Fibroblast of skin of back (primary cell): ENCODE measurements at places on chromosomes 7 and 10.
A peak's percentile ranks its signal among the peaks of the same experiment; 100 is the strongest.

DNA sequence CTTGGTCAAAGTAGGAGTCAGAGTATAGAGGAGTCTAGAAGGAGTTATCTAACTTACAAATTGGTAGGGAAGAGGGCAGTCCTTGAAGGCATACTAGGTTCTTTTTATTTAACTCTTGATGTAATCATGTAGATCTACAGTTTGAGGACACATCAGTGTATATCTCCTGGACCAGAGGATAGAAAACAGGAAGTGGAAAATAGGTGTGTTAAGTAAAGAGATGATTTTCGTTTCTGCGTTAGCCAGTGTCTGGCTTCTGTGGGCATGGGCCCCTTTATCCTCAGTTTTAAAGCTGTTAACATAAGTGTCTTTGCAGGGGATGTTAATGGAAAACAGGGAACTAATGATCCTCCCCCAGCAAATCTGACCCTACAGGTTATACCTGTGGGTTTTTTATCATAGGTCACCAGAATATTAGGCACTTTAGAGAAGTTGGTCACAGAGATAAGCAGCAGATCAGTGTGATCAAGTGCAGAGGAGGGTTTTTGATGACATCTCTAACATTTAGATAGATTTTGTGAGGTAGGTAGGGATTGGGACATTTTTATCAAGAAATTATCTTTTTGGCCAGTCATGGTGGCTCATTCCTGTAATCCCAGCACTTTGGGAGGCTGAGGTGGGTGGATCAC, 58.6 kb upstream of the PRSS1 start:
- no peak for DNase-seq

GRCh38 chr10:36097696-36098095, 455.6 kb upstream of the FZD8 start:
- DNase-seq: no peak

DNA sequence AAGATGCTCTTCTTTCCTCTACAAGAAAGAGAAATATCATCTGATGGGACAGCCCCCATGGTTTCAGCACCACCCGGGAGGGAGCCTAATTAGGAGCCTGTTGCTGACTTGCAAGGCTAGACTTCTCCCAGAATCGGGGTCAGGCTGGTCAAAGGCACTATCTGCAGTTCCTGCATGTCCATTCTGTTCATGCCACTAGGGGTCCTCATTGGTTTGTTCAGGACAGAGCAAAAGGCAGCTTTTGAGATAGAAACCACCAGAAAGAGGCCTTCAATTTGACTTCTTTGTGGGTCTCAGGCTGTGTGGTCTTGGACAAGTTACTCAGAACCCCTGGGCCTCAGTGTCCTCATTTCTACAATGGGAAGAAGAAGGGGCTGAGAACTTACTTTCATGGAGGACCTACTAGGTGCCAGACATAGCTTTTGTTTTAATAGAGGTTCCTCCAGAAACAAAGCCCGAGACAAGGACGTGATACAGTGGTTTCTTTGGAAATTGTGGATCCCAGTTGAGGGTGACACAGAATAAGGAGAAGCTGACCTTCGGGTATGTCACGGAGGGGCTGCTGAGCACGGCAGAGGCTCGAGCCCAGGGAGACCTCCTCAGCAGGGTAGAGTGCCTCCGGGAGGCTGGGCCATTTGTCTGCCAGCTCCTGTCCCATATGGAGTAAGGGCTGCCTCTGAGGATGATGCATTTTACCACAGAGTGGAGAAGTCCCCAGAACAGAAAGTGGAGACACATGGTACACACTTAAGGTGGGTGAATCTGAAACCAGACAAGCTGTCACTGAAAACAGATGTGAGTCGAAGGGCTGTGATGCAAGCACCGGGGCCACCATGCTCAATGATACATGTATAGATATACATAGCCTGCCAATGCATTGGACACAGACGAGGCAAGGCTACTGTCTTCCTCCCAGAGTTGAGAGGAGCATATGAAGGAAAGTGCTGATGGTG, 33.1 kb upstream of the NEUROD6 start:
- peak; percentile 54 for DNase-seq

DNA sequence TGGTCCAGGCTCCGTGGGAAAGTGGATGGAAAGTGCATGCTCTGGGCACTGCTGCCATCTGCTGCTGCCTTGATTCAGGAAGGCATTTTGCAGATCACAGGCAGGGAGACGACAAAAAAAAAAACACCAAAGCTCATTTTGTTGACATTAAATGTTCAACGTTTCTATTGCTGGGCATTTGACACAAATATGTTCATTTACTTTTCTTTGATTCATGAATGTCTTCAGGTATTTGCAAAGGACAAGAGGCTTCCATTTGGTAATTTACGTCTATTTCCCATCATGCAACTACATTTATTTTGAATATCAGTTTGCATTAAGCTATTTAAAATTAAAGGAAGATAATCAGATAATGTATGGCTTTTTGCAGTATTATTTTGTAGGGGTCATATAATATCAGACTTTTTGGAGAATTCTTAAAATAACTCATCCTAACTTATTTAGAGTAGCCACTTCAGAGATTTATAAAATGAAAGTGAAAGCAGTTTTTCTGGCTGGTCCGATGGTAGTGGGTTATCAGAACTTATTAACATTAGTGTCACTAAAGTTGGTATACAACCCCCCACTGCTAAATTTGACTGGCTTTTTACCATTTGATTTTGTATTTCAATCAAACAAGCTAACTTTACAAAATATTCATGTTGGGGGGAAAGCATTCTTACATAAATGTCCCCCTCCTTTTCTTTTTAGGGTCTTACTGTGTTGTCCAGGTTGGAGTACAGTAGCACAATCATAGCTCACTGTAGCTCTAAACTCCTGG, 65.3 kb downstream of the PDIA4 start:
- peak; percentile 68 for DNase-seq

- no peak for DNase-seq
Observed at GRCh38 chr10:76732306-76732705, 905.3 kb downstream of the KCNMA1 start.

DNA sequence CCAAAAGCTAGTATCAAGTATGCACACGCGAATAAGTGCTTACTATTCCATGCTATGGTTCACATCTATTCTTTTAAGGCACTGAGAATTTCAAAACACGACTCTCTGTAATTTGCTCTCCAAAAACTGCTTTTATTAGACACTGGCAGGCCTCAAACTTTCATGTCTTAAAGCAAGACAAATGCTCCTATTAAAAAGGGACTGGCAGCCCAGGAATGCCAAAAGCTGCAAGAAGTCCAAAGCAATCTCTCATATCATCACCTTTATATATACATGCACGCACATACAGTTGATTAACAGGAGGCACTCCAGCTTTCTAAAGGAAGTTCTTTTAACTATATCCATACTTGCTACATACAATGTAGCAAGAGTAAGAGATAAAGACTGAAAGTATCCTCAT, 34.8 kb downstream of the UBE2H start:
- DNase-seq: no peak

- no peak for DNase-seq
Observed at GRCh38 chr7:99368750-99369389, 5.7 kb upstream of the ARPC1B start.

- DNase-seq: no peak
Observed at GRCh38 chr10:101710059-101710695, 15.2 kb upstream of the FBXW4 start.

DNA sequence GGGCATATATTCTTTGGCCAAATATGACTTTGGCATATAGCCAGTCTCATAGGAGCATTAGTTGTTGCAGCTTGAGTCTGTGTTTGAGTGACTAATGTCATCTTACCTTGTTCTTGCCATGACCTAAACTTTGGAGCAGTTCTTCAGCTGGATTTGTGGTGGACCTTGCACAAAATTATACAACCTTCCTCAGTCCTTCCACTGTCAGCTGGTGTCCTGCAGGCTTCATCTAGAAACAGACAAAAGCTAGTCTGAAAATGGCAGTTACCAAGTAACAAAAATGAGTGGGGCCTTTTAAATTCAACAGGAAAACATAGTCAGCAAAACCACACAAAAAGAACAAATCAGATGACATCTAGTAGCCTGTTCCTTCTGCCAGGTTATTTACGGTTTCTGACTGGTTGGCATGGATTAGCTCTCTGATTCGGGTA, 59.5 kb upstream of the HECTD2 start:
- DNase-seq: no peak

- DNase-seq: peak; percentile 35
Observed at GRCh38 chr7:70679661-70680060, 452.3 kb upstream of the GALNT17 start.
